ENCODE measurements at places on chromosomes 6 and 20.

GRCh38 chr6:34829137-34829536 is 37.3 kb downstream of the BLTP3A start:
- DNase-seq, result no peak

GRCh38 chr6:159233365-159234101 is 64.3 kb downstream of the FNDC1 start:
- DNase-seq, result no peak

- DNase-seq, result no peak
These were observed 10.0 kb downstream of the PACSIN1 start for GRCh38 chr6:34475767-34476328.

- peak; percentile 34 for DNase-seq
These were observed 41.9 kb downstream of the PLEKHG1 start for GRCh38 chr6:150641398-150642139.

GRCh38 chr6:52995913-52996645 is 995 bp upstream of the GSTA4 start:
- DNase-seq, result peak; percentile 74

DNA sequence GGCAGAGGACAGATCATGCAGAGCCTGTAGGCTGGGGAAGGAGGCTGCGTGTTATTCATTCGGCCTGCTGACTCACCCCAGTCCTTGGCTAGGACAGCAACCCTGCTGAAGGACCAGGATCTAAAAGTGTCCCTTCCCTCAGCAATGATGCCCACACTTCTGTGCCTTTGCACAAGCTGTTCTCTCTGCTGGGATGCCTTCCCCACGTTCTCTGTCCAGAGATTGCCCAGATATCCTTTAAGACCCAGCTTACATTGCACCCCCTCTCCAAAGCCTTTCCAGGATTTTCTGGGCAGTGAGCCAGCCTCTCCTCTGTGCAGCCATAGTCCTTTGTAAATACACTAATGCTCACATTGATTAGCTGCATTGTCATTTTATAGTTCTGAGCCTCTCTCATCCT is 99.3 kb upstream of the CHD6 start:
- DNase-seq, result no peak

- DNase-seq, result peak; percentile 69
These were observed 71.0 kb upstream of the SAMD3 start for GRCh38 chr6:130293800-130294199.

- no peak for DNase-seq
These were observed 31.3 kb upstream of the CHD6 start for GRCh38 chr20:41649489-41649888.

DNA sequence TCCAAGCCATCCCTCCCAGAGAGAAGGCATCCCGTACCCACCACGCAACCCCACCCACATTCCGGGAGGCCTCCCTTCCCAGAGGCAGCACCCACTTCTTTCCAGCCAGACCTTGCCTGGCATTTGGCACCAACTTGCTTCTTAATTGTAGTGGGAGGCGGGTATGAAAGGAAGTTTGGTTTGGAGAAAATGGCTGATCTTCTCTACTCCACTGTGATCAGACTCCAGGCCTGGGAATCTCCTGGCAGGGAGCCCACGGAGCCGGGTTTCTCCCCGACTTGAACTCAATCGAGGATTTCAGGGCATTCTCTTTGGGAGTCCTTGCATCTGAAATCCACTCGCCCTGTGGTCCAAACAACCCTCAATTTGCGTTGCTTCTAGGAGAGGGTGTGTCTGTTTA is 107.1 kb downstream of the ZDHHC14 start:
- no peak for DNase-seq

DNA sequence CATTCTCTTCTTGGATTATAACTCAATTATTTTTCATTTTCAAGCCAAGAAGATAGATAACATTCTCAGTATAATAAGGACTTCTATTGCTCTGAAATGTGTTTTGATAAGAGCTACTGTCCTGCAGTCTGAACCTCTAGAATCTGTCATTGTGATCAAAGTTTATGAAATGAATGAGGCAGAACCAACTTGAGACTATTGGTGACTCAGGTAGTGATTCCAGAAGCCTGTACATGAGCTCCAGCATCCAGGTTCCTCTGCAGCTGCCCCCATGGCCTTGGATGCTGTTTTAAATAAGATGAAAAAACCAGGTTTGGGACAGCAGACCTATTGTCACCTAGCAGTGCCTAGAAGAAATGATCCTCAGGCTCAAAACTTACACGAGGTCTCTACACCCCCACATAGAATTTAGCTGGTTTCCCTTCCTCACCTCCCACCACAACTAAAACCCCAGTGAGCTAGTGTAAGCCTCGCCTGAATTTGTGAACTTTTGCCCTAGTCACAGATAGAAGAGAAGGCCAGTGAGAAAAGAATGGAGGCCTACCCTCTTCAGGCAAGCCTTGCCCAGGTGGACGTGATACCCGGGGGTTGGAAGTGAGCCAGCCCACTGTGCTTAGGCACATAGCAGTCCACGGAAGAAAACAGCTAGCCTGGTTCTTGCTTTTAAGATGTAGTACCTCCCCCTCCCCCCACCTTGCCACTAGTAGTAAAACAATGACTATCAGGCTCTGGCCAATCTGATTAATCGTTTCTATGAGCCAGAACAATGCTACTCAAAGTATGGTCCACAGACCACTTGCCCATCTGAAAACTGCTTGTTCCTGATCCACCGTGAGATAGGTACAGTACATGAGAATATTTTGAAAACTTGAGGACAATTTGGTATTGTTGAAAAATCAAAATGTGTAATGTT is 73.0 kb upstream of the SYNJ2 start:
- no peak for DNase-seq

GRCh38 chr20:44644230-44644617 is 7.3 kb downstream of the ADA start:
- DNase-seq, result no peak

- no peak for DNase-seq
These were observed 24.9 kb upstream of the TBXT start for GRCh38 chr6:166192557-166192956.

- DNase-seq, result peak; percentile 61
These were observed 960 bp downstream of the ATP9A start for GRCh38 chr20:51766994-51767866.

DNA sequence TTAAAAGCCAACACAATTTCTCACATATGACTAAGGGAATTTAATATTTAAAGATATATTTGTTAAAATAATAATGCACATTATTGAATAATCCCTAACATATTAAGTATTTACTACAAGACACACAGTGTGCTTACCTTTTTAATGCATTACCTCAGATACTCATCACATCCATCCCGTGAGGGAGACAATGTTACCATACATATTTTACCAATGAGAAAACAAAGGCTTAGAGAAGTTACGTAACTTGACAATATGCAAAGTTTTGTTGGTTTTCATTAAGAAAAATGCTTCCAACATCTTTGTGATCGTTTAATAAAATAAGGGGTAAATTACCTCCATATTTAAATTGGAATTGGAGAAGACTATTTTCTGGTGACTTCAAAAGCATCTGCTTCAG is 4.3 kb downstream of the IFNGR1 start:
- DNase-seq, result no peak

GRCh38 chr6:129280749-129281148 is 397.8 kb downstream of the LAMA2 start:
- DNase-seq, result no peak

- DNase-seq, result peak; percentile 98
These were observed 118.5 kb downstream of the SNX5 start for GRCh38 chr20:17849901-17850683.

- DNase-seq, result no peak
These were observed 9.6 kb downstream of the SLC18B1 start for GRCh38 chr6:132788658-132789395.

DNA sequence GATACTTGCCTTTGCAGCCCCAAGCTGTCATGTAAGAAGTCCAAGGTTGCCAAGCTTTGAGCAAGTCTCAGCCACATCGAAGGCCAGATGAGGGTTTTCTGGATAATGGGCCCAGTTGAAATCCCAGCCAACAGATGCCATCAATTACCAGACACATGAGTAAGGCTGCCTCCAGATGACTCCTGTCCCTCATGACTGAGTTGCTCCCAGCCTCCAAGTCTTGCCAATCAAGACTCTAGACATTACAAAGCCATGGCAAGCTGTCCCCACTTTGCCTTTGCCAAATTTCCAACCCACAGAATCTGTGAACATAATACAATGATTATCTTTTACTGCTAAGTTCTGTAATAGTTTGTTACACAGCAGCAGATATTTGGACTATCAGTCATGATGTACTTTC is 76.8 kb upstream of the ARMC2 start:
- no peak for DNase-seq

GRCh38 chr6:5998711-5999687 is 7.7 kb downstream of the NRN1 start:
- DNase-seq, result peak; percentile 71

DNA sequence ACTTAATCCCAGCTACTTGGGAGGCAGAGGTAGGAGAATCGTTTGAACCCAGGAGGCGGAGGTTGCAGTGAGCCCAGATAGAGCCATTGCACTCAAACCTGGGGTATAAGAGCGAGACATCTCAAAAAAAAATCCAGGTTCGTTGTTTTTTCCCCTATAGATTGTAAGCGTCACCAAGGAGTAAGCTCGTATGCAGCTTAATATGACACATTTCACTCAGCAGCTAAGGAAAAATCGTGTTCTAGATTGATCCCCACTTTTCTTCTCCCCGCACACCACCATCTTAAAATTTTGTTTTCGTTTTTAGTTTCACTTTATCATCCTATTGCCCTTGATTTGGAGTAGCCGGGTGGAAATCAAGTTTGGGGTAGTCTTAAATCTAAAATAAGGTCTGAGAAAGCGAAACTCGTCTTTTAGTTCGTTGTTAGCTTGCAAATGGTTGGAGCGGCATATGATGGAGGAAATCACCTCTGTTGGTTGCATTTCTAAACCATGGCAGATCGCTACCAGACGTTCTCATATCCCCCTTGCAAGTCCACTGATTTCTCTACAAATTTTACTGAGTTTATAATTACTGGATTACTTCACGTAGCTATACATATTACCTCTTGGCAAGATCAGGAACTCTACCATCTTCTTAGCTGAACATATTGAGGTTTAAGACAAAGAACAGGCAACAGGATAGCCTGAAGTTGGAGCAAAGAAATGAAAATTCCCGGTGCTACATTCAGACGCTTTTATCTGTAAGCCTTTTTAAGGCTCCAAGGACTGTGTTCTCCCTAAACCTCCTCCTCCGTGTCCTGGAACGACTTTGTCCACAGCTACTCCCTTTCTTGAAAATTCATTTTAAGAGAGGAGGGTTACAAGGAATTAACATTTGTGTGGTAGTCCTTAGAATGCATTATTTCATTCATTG is 91.1 kb upstream of the BTN3A2 start:
- peak; percentile 10 for DNase-seq

- DNase-seq, result peak; percentile 83
These were observed at the start of gene LAMA4 for GRCh38 chr6:112253841-112254816. TSS of gene LAMA4 (minus strand) at chr6:112254567. CDS start at chr6:112254150, 417 bp downstream.

GRCh38 chr20:59110607-59111006 is 53.0 kb upstream of the ZNF831 start:
- no peak for DNase-seq

DNA sequence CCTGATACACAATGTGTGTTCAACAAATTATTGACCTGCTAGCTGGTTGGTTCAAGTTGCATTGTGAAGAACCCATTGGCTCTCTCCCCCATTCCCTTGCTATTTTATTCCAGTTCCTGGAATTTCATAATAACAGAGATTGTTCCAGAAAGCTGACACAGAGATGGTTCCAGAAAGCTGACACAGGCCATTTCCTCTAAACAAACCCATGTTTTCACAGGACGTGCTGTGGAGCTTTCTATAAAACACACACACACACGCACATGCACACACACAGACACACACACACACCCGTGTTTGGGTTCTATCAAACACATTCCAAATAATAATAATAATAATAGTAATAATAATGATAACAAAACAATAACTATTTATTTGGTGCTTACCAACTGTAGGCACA is 259.1 kb downstream of the CLIC5 start:
- DNase-seq, result no peak

- DNase-seq, result no peak
These were observed 22.7 kb upstream of the CD2AP start for GRCh38 chr6:47454713-47455396.

DNA sequence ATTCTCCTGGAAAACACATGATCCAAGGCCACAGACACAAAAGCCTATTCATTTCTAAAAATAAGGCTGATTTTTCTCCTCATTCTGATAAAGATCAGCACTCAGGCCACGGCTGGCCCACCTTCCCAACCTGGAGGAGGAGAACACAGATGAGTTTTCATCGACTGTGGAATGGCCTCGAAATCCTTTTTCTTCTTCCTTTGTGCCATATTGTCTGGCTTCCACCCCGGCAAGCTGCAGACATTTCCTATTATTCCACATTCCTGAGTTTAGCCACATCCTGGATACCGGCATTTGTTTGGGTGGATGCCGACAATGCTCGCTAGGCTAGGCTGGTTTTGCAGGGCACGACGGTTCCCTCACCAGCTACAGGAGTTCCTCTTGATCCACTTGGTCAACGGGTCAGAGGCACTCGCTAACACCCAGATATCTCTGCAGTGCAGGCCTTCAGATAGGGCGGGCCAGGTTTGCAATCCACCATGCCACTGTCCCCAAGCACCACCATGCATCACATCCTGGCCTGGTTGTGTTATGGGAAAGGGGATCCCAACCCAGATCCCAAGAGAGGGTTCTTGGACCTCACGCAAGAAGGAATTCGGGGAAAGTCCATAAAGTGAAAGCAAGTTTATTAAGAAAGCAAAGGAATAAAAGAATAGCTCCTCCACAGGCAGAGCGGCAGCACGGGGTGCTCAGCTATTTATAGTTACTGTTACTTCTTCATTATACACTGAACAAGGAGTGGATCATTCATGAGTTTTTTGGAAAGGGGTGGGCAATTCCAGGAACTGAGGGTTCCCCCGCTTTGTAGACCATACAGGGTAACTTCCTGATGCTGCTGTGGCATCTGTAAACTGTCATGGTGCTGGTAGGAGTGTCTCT is 4.2 kb upstream of the CTSZ start:
- DNase-seq, result peak; percentile 97

GRCh38 chr6:139496654-139497344 is 122.4 kb upstream of the CITED2 start:
- no peak for DNase-seq

DNA sequence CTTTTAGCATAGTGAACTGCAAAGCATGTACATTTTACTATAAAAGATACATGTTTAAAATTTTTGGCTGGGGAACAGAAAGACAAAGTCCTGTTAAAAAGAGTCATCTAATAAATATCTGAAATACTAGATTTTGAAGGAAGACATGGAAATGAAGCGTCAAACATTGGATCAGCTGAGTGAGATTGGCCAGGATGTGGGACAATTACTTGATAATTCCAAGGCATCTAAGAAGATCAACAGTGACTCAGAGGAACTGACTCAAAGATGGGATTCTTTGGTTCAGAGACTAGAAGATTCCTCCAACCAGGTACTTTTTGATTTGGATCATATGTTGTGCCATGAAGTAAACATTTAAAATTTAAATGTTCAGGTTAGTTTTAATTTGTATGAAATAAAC is 162.3 kb downstream of the UTRN start:
- DNase-seq, result peak; percentile 79

DNA sequence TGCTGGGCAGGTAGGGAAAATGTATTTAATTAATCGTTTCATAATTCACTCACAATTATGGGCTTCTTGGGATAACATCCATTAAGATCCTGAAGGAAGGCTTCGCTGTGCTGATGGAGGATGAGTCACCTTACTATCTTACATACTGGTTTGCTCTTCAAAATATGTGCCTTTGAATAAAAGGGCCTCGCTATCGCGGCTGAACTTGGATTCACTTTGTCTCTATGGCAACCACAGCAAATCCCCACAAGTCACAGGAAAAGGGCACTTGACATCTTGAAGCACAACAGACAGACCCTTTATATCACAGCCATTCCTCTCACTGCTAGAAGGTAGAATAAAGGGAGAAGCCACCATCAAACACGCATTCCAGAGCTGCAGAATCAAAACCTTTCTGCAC is 141.3 kb upstream of the MYLIP start:
- no peak for DNase-seq

Data from dermis blood vessel endothelial cell (primary cell).